Glutamatergic neuron (in vitro differentiated cells): ENCODE measurements at places on chromosomes 3 and 15. TPM values are rescaled to one million over a fixed set of nuclear protein-coding genes. Genes with fewer than 3 reads are reported as not detected.

DNA sequence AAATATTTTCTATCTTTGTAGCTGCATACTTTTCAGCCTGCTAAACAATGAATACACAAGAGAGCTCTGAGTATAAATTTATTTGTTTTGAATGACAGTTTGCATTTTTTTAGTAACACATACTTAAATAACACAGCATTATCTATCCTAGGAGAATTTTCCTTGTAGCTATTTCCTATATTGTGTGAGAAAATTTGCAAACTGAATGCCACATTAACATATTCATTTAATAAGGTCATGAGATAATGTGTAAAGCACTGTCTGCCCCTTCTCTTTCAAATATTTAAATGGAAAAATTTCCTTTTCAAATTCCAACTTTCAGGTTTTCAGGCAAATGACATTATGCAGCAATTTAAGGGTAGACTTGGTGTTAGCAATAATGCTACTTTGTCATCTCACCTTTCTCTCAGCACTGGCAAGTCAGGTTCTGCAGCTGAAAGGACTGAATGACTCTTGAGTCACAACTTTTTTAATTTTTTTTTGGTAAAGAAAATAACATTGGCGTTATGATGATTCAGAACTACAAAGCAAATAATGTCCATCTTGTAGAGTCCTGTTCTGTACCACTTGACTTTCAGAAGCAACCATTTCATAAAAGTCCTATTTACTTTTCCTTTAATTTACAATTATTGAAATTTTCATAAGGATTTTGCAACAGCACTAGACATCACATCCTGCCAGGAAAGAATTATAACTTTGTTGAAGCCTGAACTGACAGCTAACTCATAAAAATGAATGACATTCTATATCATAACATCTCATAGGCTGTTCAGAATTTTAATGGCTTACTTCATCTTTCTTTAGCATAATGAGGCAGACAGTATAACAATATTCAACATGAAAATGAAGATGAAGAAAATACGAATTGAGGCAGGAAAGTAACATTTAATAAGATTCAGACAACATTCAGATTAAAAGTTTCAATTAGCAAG is 681.6 kb upstream of the SEMA6D start:
- no peak overlapping the region for H3K27ac ChIP-seq
- no peaks in the 10 kb centered on the region for H3K36me3 ChIP-seq
- no peaks in the 10 kb centered on the region for H3K4me1 ChIP-seq
- no peak for DNase-seq
- H3K4me3 ChIP-seq = no peak overlapping the region

- no peaks in the 10 kb centered on the region for H3K27me3 ChIP-seq
- H3K4me1 ChIP-seq = peaks cover 19% of the 10 kb centered on the region
- no peak overlapping the region for H3K27ac ChIP-seq
- no peak overlapping the region for H3K4me3 ChIP-seq
Measured at GRCh38 chr3:40680685-40681657, 156.2 kb downstream of the ZNF621 start.

DNA sequence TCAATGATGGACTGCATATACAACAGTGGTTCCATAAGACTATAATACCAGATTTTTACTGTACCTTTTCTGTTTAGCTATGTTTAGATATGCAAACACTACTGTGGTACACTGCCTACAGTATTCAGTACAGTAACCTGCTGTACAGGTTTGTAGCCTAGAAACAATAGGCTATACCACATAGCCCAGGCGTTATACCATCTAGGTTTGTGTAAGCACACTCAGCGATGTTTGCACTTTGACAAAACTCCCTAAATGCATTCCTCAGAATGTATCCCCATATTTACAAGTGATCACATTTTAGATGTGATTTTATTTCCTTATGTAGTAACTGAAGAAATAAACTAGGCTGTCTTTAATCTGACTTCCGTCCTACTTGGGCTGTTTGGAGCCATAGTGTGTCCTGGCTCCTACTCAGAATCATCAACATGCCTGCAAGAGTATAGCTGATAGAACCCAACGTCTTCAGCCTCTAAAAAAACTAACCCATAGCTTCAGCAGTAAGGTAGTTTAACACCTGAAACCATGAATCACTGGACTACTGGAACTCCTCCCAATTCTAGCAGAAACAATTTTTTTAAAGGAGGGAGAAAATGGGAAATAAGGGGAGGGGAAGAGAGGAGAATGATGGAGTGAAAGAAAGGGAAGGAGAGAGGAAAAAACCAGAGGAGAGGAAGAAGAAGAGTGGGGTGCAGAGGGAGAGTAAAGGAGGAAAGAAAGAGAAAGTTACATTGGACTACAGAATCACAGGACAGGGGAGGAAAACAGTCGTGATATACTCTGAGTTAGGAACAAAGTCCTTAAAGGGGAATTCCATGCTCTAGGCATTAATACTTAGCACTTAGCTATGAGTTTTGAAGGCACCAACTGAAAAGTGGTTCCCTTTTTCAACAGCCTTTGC is 67.7 kb upstream of the PLXND1 start:
- peaks cover 4% of the 10 kb centered on the region for H3K36me3 ChIP-seq
- no peaks in the 10 kb centered on the region for H3K4me1 ChIP-seq
- DNase-seq = no peak
- H3K4me3 ChIP-seq = peak overlapping the region; percentile 49

GRCh38 chr15:84889313-84889990 is 5.0 kb downstream of the SLC28A1 start:
- H3K4me3 ChIP-seq = peak overlapping the region; percentile 55
- peak; percentile 32 for DNase-seq
- H3K27me3 ChIP-seq = peaks cover 7% of the 10 kb centered on the region
- peak overlapping the region; percentile 81 for H3K27ac ChIP-seq
- H3K36me3 ChIP-seq = no peaks in the 10 kb centered on the region

DNA sequence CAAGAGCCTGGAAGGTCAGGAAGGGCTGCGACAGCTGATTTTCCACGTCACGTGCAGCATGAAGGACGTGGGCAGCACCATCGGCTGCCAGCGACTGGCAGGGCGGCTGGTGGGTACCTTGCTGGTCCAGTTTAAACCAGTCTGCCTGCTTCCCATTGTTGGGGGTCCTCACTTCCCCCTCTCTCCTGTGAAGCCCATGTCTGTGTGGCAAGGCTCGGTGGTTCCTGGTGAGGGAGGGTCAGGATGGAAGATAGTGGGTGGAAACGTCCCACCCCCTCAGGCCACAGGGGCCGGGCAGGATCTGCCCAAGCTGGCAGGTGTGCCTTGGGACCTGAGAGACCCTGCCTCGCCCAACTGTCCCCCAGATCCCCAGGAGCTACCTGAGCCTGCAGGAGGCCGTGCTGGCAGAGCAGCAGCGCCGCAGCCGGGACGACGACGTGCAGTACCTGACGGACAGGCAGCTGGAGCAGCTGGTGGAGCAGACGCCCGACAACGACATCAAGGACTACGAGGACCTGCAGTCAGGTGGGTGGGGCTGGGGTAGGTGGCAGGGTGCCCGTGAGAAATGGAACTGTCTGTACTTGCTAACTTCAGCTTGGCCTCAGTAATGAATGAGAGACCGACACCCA is 108.2 kb downstream of the LRRK1 start:
- no peaks in the 10 kb centered on the region for H3K36me3 ChIP-seq
- no peak overlapping the region for H3K4me3 ChIP-seq
- peaks cover 7% of the 10 kb centered on the region for H3K27me3 ChIP-seq
- no peak for DNase-seq
- no peak overlapping the region for H3K27ac ChIP-seq
- H3K4me1 ChIP-seq = peaks cover 3% of the 10 kb centered on the region

DNA sequence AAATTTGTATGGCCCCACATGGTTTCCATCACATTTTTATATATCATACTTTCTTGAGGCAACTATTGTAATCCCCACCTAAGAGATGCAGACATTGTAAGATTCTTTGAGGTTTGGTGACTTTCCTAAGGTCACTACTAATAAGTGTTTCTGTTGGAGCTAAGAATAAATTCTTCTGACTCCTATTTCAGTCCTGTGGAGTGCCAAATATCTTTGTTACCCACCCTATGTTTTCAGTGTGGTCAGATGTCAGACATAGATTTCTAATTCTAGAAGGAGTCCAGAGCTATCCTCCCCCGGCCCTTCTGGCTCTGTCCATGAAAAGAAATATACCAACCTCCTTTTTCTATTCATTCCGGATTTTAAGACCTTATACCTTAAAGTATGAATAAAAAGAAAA is 46.2 kb upstream of the FILIP1L start:
- H3K27ac ChIP-seq = no peak overlapping the region
- peaks cover 5% of the 10 kb centered on the region for H3K36me3 ChIP-seq

- no peak overlapping the region for H3K4me3 ChIP-seq
- no peak overlapping the region for H3K27ac ChIP-seq
- H3K27me3 ChIP-seq = peaks cover 2% of the 10 kb centered on the region
- no peak for DNase-seq
Measured at GRCh38 chr3:185473290-185473815, 25.5 kb downstream of the TMEM41A start.

- H3K27me3 ChIP-seq = peaks cover 9% of the 10 kb centered on the region
- H3K4me1 ChIP-seq = peaks cover 5% of the 10 kb centered on the region
- no peak overlapping the region for H3K4me3 ChIP-seq
- DNase-seq = no peak
- H3K27ac ChIP-seq = no peak overlapping the region
Measured at GRCh38 chr15:70855764-70856163, 1.8 kb upstream of the LARP6 start.

DNA sequence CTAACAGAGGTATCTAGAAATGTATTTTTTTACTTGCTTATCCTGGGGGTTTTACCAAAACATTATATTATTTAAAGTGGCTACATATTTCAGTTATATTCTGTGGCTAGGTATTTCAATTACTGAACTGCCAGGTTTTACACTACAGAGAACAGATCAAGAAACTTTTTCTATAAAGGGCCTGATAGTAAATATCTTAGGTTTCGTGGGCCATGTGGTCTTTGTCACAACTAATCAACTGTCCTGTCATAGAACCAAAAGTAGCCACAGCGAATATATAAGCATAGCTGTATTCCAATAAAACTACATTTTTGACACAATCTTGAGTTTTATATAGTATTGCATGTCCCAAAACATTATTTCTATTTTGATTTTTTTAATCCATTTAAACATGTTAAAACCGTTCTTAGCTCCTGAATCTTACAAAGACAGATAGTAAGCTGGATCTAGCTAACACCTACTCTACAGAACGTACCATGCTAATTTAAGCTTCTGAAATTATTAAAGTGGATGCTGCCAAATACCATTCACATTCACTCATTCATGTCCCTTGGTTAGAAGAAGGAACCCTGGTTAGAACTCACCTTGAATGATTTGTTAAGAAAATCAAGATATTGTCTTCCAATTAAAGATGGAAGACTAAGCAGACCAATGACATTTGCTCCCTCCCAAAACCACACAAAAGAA is 118.2 kb upstream of the TGFBR2 start:
- no peak overlapping the region for H3K4me3 ChIP-seq
- no peaks in the 10 kb centered on the region for H3K27me3 ChIP-seq
- no peaks in the 10 kb centered on the region for H3K36me3 ChIP-seq
- peaks cover 5% of the 10 kb centered on the region for H3K4me1 ChIP-seq
- no peak for DNase-seq

GRCh38 chr15:91997163-91997562 is 143.7 kb downstream of the SLCO3A1 start:
- no peak for DNase-seq
- H3K4me1 ChIP-seq = peaks cover 7% of the 10 kb centered on the region
- no peaks in the 10 kb centered on the region for H3K27me3 ChIP-seq
- H3K27ac ChIP-seq = no peak overlapping the region
- H3K4me3 ChIP-seq = no peak overlapping the region

FANCD2 gene
- total RNA-seq = 7.0 TPM

CASR gene
- total RNA-seq = not detected

C3orf70 gene
- total RNA-seq = 44.5 TPM

UBA3 gene
- total RNA-seq = 68.6 TPM

GOLGA6L26 gene
- total RNA-seq = not detected

PRR20G gene
- not detected for total RNA-seq
